Astrocyte of the hippocampus (primary cell): ENCODE measurements at places on chromosomes 7 and 10.
A peak's percentile ranks its signal among the peaks of the same experiment; 100 is the strongest.

GRCh38 chr7:30379131-30379530, 94.7 kb downstream of the ZNRF2 start:
- no peak for DNase-seq

DNA sequence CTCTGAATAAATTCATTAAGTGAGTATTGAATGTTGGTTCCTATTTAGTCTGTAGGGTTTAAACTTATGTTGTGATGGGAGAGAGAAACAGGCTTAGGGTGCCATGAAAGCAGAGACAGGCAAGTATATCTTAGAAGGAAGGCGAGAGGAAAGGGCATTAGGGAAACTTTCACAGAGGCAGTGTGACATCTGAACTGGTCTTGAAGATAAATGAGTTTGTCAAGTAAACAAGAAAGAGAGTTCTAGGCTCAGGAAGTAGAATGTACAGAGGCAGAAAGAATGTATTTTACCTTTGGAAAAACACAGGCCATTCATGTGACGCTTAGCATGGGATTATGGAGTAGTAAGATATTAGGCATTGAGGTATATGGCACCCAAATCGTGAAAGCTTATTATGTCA, 34.5 kb downstream of the GLCCI1 start:
- DNase-seq, result no peak

GRCh38 chr7:1192171-1192676, 32.2 kb upstream of the ZFAND2A start:
- peak; percentile 50 for DNase-seq

DNA sequence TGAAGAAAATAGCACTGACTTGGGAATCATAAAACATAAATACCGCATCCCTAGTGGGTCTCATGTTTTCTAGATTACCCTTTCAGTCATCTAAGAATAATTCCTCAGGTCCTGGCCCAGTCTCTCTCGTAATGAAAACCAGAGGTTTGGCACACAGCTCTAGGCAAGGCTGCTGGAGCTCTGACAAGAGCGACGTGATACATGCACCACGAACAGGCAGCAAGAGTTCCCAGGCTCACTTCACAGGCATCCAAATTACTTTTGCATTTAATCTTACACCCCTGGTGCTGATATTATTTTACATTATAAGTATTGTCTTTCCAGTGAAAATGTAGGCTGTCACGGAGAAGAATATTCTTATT, 105.2 kb downstream of the THSD7A start:
- DNase-seq, result peak; percentile 70

GRCh38 chr7:45684910-45685618, 110.9 kb downstream of the ADCY1 start:
- no peak for DNase-seq

- no peak for DNase-seq
These were observed 1.7 kb downstream of the CDHR1 start for GRCh38 chr10:84196083-84196482.

DNA sequence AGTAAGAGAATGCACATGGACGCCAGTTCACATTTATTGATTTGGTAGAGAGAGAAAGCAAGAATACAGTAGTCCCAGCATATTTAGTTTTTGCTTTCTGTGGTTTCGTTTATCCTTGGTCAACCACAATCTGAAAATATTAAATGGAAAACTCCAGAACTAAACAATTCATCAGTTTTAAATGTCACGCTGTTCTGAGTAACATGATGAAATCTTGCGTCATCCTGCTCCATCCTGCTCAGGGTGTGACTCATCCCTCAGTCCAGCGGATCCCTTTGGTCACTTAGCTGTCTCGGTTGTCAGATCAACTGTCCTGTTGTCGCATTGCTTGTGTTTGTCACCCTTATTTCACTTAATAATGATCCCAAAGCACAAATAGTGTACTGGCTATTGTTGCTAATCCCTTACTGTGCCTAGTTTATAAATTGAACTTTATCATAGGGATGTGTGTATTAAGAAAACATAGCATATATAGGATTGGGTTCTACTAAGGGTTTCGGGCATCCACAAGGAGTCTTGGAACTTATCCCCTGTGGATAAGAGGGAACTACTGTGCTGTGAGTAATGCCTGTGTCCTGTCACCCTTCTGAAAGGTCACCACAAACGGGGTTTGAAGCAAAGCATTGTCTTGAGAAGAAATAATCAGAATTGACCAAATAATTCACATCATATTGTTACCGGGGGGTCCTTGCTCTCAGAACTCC, 73.6 kb downstream of the OTUD1 start:
- no peak for DNase-seq

DNA sequence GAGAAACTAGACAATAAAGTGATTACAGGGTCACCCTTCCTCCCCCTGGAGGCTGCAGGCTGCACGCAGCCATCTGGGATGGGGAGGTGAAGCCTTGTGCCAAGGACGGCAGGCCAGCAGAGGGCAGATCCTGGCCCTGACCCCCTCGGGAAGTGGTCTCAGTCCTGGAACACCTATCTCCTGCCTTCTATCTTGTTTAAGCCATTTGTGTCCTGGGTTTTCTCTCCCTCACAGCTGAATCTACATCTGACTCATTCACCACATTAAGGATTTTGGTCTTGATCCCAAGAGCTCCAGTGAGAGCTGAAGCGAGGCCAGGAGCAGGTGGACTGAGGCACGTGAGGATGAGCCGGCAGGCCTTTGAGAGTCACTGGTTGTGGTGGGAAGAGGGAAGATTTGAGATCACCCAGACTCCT, 16.4 kb upstream of the PARP12 start:
- peak; percentile 79 for DNase-seq

DNA sequence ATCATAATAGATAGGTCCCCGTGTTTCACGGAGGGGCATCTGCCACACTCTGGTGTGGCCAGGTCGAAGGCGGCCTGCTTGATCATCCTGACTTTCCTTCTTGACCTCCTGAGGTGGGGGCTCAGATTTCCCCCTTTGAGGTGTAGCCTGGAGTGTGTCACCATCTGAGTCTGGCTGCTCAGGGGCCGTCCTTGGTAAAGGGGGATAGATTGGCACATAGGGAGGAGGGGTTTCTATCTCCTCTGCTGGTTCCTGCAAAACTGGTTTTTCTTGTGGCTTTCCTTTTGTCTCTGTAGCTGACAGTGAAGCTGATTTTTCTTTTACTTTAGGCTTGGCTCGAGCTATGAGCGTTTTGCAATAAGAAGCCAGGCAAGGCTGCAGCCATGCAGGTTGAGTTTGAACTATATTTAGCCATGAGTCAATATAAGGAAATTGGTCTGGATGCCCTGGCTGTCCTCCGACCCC, 7.1 kb upstream of the ZNF117 start:
- DNase-seq, result no peak

- DNase-seq, result peak; percentile 73
These were observed 36.8 kb upstream of the ANK3 start for GRCh38 chr10:60426425-60426824.

DNA sequence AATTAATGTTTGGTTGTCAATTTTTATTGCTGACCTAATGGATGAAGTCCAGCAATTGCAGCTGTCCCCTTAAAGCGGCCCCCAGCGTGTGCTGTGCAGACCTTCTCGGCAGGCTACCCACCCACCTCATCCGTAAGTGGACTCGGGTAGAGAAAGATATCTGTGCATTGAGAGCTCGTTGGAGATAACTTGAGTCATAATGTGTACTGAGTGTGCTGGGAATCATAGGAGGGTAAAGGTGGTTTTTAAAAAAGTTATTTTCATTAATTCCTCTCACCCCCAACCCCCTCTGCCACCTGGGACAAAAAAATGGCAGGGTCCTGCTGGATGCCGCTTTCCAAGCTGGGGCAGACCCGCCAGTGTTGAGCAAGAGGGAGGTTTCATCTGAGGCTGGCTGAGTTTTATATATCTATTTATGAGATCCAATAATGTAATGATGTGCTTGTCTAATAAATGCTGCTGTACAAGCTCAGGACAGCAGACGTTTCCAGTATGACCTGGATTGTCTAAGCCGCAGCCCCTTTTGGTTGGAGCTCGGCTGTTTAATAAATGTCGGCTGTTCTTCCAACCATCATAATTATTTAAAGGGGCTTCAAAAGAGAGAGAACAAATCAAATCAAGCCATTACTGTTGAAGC, 119.1 kb downstream of the NKX6-2 start:
- DNase-seq, result no peak

DNA sequence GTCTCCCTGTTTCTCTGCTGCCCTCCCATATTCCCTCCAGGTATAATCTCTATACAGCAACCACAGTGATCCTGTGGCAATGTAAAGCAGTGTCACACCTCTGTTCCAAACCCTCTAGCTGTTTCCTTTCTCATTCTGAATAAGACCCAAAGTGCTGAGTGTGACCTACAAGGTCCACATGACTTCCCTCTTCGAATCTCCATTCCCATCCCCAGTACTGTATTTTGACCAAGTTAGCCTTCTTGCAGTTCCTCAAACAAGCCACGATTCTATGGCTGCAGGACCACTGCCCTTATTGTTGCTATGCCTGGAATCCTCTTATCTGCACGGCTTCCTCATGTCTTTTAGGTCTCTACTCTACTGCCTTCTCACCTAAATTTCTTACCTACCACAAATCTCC, 291.9 kb downstream of the DOCK4 start:
- no peak for DNase-seq

DNA sequence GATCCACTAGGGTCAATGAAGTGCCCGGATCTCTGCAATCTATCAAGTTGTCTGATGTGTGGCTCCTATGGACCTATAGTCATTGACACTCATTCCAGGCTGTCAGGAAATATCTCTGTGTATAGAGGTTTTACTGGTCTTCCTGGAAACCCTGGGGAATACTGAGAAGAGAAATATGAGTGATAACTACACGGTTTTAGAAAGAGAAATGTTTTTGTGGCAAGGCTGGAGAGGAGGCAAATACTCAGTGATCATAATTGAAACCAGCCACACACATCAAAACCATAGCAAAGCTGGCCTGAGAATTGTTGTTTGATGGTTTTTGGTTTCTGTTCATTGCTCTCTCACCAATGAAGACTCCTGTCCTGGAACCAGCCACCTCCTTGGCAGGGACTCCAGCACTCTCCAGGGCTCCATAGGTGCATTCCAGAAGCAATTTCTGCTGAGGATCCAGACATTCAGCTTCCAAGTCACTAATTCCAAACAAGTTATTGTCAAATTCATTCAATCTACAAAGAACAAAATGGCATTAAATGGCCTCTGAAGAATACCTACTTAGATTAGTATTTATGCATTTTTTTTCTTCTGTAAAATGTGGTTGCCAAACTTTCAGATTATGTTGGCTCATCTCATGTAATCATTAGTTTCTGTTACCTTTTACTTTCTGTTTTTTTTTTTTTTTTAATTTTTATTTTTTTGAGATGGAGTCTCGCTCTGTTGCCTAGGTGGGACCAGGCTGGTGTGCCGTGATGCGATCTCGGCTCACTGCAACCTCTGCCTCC, 108.6 kb upstream of the ABI1 start:
- peak; percentile 11 for DNase-seq

GRCh38 chr7:129394982-129395914, 39.0 kb upstream of the STRIP2 start:
- DNase-seq, result no peak

DNA sequence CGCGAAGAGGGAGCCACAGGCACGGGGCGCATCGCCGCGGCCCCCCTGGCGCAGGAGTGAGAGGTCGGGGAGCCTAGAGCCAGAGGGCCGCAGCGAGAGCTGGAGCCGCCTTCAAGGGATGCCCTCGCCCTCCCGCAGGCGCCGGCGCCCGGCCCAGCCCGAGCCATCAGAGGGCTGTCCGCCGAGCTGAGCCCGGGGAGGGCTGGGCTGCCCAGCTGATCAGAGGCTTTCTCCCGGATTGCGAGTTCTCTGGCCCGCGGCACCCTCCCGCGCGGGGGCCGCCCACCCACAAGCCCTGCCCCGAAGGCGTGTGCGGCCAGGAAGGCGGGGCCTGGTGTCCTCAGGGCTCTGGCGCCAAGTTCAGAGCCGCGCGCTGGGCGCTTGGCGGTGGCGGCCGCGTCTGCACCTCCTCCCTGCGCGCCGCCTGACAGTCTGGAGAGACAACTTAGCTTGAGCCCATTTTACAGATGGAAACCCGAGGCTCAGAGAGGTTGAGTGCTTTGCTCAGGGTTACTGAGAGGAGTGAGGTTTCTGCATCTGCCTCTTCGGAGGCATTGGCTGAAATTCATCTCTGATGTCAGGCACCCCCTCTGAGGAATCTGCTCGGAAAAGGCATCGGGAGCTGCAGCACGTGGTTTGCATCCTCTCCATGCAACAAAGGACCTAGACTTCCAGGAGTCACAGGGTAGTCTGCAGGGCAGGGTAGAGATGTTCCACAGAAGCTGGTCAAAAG, 3.8 kb upstream of the ANTXRL start:
- peak; percentile 84 for DNase-seq

DNA sequence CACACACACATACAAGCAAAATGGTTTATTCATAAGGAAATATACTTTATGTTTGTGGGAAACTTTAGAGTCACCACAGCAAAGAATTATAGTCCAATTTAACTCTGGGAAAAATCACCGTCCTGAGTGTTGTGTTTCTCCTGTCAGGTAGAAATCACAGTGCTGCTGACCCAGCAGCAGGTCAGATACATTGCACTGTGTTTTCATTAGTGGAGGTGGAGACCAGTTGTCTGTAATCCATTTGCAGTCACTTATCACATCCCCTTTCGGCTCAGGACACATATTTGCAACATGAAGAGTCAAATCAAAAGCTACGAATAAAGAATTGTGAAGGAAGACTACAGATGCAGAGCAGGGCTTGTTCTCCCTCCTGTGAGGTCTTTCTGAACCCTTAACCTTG, 799.6 kb downstream of the GRM8 start:
- no peak for DNase-seq

GRCh38 chr10:90413196-90413595, 444.6 kb downstream of the HTR7 start:
- DNase-seq, result no peak

DNA sequence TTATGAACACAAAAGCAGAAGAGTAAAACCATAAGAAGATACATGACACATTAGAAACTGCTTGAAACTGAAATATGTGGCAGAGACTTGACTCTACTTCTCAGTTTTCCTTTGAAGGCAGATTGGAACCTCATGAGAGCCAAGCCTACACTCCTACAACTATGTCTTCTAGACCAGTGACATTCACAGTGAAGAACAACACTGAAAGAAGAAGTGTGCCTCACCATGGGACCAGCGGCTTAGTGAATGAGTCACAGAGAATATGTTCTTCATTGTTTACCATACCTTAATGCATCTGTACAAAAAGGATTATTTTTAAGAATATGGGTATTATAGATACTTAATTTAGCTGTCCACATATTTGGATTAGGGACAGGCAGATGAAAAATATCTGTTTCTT, 248.3 kb downstream of the CDC14C start:
- DNase-seq, result no peak

DNA sequence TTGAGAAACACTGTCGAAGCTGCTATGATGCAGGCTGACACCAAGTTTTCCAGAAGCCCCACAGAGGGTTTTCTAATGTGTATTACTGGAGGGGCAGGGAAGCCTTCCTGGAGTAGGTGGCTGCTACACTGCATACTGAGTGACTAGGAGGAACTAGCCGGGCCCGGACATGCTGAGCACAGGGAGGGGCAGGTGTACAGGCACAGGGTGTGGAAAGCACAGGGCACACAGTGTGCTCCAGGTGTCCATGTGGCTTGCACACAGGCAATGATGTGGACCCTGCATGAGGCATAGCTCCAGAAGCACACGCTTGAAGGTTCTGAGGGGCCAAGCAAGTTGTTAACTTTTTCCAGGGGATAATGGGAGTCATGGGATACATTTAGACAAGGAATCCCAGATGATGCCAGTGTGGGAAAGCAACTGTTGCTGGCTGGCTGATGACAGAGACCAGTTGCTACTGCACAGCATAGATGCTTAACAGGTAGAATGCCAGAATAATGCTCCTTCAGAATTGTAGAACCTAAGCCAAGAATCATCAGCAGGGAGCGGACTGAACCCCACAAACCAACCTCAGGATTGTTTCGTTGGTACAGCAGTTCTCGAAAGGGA, 14.6 kb downstream of the DHX32 start:
- no peak for DNase-seq

- no peak for DNase-seq
These were observed 148.8 kb downstream of the LRRC4 start for GRCh38 chr7:127882313-127882920.
